GDM1 (cell line): ENCODE measurements at places on chromosomes 2 and 18.

DNA sequence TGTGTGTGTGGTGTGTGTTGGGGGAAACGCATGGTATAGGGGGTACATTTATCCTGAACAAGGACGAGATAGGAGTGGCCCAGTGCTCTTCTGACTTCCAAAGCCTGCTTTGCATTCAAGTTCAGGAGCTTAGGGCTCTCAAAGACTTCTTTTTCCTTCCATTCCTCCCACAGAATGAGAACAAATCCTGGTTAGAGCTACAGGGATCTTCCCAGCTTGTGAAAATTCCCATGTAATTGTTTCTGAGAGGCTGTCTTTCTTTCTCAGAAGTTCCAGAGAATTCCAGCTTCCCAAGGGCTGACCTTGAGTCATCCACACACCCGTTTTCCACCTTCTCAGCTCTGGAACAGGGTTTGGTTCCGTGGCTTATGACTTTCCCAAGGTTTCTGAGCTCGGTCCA, 38.9 kb downstream of the FASTKD2 start:
- no peak for DNase-seq

- DNase-seq = no peak
These were observed 34.6 kb upstream of the INSIG2 start for GRCh38 chr2:118053681-118054080.

- no peak for DNase-seq
These were observed 210.4 kb upstream of the BOD1L2 start for GRCh38 chr18:56936457-56936856.

- peak; percentile 50 for DNase-seq
These were observed 78.5 kb upstream of the STK17B start for GRCh38 chr2:196249860-196250259.

DNA sequence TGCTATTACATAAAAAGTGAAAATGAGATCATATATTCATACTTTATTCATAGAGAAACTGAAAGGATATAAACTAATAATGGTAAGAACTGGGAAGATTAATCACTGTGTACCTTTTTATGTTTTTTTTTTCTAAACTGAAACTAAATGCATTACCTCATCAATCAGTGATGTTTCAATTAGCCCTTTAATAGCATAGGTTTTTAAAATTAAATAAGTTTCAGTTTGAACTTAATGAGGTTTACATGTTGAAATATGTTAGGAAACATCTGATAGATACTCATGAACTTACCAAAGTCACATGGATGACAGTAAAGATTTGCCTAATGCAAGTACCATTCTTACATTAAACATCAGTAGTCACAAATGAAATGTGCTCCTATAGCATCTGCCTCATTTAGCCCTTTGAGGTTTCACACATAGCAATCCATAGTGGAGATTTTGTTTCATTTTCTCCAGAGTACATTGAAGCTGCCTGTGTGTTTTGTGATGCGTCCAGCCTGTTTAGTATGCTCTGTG, 8.9 kb downstream of the MAPRE2 start:
- DNase-seq = no peak

DNA sequence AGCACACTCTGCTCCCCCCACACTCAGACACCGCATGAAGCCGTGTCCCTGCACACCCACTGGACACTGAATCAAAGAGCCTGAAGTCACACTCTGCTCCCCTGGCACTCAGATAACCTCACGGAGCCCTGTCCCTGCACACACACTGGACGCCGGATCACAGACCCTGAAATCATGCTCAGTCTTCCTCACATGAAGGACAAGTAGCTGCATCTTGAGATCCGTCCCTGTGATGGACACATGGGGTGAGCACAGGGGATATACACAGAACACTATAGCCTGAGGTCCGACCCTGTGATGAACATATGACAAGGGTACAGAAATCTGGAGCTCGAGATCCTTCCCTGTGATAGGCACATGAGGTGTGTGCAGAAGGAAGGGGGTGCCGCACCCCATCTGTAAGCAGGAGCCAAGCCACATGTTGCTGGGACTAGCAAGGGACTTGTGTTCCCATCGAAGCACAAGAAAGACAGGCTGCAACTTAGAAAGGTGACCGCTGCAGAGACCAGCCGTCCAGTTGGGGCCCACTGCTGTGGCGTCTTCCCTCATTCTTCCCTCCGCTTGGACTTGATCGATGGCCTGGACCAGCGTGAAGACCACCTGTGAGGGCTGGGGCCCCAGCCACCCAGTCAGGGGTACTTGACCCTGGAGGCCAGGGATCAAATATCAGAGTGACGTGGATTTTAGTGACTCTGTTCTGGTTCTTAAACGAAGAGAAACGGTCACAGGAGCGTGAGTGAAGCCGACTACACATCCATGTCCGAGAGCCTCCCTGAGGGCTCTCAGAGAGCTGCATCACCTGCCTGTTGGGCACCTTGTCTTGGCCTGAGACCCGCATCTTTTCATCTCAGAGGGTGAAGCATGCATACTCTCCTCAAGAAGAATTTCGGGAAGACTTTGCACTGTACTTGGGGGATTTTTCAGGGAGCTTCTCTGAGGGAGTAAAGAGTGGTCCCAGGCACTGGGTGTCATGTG, 391.7 kb upstream of the SALL3 start:
- DNase-seq = no peak

DNA sequence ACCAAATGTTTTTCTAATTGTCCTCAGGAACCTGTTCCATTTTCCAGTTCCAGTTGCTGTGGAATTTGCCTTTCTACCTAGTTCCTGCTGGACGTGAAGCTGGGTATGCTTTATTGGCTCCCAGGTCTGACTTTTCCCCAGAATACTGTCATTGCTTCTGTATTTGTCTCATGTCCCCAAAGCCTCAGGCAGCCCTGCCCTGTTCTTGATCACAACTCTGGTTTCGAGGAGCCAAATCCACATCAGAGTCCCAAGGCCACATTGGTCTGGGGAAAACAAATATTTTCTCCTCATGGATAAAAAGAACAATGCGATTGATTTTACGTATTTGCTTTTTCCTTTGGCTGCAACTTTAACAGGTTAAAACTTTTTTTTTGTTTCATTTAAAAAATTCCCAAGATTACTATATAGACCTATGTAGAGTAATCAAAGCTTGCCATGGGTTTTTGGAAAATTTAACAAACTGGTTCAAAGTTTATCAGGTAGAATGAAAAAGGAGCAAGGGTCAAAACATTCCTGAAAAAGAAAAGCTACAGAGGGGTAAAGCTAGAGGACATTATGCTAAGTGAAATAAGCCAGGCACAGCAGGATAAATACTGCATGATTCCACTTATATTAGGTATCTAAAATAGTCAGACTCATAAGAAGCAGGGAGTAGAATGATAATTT, 85.2 kb downstream of the MDH1 start:
- no peak for DNase-seq

DNA sequence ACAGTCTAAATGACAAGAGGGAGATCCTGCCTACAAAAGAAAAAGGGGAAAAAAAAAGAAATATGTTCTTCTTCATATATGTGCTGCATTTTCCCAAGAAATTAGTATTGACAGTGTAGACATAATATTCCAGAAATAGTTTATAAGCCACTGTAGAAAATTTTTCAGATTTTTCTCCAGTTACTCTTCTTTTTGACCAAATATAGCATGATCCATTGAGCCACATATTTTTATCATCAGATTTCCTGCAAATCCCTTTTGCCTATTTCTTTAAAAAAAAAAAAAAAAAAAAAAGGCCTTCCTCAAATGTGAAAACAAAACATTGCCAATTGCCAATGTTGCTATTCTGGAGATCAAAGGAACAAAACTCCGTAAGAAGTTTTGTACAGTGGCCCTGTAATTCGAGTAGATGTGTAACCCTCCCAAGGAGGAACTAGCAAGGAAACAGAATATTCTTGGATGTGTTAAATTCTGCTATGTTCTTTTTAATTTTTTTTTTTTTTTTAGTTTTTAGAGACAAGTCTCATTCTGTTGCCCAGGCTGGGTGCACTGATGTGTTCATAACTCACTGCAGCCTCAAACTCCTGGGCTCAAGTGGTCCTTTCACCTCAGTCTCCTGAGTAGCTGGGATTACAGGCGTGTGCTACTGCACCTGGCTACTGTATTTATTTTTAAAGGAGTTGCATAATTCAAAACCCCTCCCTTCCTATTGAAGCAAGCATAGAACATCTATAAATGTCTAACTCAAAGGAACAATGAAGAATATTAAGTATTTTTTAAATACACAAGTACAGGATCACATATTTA, 12.5 kb upstream of the CABYR start:
- no peak for DNase-seq

DNA sequence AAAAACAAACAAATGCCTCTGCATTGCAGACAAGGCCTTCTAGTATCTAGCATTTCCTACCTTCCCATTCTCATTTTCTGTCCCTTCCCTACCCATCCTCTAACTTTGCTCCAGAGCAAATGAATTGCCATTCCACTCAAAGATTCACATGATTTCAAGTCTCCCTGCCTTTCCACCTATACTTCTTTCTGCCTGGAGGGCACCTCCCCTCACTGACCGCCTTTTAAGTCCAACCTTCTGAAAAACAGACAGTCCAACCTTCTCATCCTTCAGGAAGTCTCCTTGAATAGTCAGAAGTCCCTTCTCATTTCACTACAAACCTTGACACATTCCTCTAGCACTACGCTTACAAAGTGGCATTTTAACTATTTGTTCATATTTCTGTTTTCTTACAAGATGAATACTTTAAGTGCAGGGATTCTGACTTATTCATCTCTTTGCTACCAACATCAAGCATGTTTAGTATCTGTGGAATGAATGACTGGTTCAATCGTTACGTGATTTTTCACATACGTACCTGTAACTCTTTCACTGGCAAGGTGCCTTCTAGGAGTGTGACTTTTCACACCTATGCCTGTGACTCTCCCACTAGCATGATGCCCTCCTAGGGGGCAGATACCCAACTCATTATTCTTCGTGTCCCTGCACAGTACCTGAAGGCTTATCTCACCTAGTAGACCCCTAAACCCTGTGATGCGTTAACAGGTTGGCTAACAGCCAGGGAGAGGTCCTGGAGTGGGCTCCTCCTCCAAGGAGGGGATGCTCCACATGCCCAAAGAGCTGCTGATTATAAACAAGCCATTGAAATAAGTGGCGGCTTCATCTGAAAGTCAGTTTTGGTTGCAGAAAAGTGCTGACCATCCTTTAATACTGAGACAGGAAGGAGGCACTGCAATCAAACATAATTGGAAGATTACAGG, 356.2 kb downstream of the MYCN start:
- DNase-seq = no peak

- DNase-seq = no peak
These were observed 51.3 kb upstream of the SMAD7 start for GRCh38 chr18:49002045-49002444.

DNA sequence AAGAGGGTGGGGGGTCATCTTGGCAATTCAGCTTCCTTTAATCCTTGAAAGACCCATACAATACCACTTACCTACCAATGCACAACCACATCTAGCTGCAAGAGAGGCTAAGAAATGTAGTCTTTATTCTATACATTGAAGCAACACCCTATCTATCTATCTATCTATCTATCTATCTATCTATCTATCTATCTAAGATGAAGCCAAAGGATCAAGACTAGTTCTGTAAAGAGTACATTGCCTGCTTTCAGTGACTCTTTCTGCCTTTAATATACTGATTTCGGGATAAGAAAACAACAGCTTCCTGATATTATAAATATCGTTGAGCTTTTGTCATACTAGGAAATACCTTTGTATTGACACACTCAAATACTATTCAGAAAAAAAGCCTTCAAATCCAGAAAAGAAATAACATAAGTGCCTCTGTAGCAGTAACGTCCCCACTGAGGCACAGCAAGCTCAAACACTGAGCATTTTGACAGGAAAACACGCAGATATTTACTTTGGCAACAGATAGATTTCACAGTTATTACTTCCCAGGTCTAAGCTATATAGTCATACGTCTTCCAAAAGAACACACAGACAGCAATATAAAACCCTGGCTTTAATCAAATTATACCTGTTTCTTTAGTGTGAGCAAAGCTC, 139.4 kb upstream of the SERTAD2 start:
- DNase-seq = no peak

- DNase-seq = no peak
These were observed 70.3 kb downstream of the BAZ2B start for GRCh38 chr2:159546039-159546438.

DNA sequence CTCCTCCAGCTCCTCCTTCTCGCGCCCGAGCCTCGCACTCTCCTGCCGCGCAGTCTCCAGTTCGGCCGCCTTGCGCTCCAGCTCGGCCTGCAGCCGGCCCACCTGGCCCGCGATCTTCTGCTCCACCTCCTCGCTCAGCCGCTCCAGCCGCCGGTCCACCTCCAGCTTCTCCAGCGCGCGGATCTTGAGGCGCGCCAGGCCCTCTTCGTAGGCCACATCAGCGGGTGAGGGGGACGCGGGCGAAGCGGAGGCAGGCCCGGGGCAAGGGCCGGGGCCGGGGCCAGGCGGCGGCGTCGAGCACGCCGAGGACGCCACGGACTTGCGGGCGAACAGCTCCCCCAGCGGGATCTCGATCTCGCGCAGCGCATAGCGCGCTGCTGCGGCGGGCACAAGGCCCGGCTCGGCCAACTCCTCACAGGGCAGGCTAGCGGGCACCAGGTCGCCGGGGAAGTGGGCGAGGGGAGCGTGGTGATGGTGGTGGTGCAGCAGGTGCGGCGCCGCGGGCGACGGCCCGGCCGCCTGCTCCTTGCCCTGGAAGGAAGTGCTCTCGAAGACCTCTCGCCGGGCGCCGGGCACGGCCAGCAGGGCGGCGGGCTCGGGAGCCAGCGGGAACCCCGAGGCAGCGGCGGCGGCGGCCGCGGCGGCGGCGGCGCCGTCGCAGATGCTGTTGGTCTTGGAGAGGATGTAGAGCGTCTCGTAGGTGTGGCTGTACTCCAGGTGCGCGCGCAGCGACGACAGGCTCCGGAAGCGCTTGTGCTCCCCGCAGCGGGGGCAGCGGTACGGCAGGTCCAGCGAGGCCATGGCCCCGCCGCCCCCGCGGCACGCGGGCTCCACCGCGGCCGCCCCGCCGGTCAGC, 15.2 kb downstream of the FBXO41 start:
- DNase-seq = no peak

DNA sequence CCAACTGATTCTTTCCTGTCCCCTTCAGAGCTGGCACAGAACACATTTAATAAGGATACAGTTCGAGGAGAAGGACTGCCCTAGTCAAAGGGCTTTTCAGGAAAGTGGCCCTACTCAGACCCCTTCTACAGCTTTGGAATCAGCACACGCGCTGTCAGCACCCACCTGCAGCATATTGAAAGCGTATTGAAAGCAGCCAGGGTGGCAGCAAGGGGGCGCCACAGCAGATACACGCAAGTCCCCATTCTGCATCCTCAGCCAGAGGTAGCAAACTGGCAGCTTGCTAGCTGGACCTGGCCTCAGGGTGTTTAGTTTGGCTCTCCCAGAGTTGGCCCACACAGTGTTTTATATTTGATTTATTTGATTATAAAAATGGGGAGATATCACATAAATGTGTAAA, 101.0 kb upstream of the NT5C1B start:
- no peak for DNase-seq

- DNase-seq = no peak
These were observed 344.5 kb downstream of the DPP10 start for GRCh38 chr2:114786901-114787300.
